Breast epithelium (tissue), 4 donors: ENCODE measurements at places on chromosomes 16 and 17. TPM values are rescaled to one million over a fixed set of nuclear protein-coding genes. Genes with fewer than 3 reads are reported as not detected.

DNA sequence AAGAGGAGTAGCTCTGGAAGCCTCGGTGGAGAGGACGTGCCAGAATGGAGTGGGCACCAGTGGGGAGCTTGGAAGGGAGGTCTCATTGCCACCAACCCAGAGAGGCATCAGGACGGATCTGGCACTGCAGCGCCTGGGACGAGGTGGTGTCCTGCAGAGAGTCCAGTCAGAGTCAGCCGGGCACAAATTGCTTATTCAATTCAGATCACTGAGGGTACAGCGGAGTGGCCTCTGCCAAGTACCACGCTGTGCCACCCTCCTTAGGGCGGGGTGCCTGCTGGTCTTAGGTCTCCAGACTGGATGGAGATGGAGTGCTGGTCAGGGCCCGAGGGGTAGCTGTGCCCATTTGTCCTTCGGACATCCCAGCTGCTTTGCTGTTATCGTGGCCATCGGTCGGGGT is 18.9 kb upstream of the SPPL2C start:
- no peak for DNase-seq

Gene KRT39
- not detected for total RNA-seq

DNA sequence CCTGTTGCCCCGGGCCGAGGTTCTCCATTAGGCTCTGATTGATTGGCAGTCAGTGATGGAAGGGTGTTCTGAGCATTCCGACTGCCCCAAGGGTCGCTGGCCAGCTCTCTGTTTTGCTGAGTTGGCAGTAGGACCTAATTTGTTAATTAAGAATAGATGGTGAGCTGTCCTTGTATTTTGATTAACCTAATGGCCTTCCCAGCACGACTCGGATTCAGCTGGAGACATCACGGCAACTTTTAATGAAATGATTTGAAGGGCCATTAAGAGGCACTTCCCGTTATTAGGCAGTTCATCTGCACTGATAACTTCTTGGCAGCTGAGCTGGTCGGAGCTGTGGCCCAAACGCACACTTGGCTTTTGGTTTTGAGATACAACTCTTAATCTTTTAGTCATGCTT is 74.2 kb downstream of the HAPSTR1 start:
- no peak for DNase-seq

GRCh38 chr16:50802961-50803360 is 61.1 kb downstream of the CYLD start:
- no peak for DNase-seq

Gene HOXB7
- 16.8 TPM for total RNA-seq

Gene ENPP7
- total RNA-seq: not detected

- no peak for DNase-seq
Observed at GRCh38 chr17:63335831-63336230, 110.3 kb downstream of the CYB561 start.

GRCh38 chr17:11803231-11803969 is 193.9 kb downstream of the ZNF18 start:
- DNase-seq: no peak

GRCh38 chr17:13120864-13121263 is 103.0 kb upstream of the ELAC2 start:
- no peak for DNase-seq

Gene CORO6
- total RNA-seq: 21.3 TPM

GRCh38 chr16:14155572-14156190 is 84.6 kb downstream of the MRTFB start:
- DNase-seq: no peak

Gene TEKT1
- total RNA-seq: not detected

DNA sequence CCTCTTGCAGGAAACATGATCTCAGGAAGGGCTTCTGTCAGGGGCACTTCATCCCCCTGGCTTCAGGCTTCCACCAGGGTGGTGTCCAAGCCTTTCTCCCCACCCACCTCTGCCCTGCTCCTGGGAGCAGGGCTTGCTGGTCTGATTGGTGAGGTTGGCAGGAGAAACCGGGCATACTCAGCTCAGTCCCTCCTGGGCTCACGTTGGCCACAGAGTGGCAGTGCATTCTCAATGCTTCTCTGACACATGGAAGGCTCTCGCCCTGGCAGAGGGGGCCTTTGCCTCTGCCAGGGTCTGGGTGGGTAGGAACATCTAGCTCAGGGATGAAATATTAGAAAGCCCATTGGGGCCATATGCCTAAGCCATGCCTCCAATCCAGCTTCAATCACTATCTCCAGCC is 142.8 kb downstream of the AXIN2 start:
- no peak for DNase-seq

- DNase-seq: no peak
Observed at GRCh38 chr17:67666710-67667109, 51.0 kb upstream of the NOL11 start.

Gene FN3K
- 9.4 TPM for total RNA-seq

Gene KRTAP4-9
- total RNA-seq: not detected

- no peak for DNase-seq
Observed at GRCh38 chr16:51971184-51971583, 575.8 kb downstream of the TOX3 start.

- no peak for DNase-seq
Observed at GRCh38 chr17:45164734-45165269, 3.1 kb downstream of the HEXIM2 start.

DNA sequence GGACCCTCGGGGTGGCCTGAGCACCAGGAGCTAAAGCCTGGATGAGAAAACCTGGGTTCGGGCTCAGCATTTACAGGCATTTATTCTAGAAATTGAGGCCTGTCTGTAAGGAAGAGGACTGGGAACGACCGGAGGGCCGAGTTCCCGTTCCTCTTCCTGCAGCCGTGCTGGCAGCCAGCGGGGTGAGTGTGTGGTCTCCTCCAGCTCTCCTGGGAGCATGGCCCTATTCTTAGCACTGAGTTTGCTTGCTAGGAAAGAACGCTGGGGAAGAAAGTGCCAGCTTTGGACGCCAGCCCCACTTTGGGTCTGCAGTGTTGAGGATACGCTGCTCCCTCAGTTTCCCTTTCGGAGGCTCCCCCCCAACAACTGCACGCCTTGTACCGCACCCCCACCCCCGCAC is 49.6 kb downstream of the MGAT5B start:
- no peak for DNase-seq

- no peak for DNase-seq
Observed at GRCh38 chr17:42872251-42872965, 21.4 kb downstream of the AOC3 start.

Gene QPRT
- total RNA-seq: 13.3 TPM

DNA sequence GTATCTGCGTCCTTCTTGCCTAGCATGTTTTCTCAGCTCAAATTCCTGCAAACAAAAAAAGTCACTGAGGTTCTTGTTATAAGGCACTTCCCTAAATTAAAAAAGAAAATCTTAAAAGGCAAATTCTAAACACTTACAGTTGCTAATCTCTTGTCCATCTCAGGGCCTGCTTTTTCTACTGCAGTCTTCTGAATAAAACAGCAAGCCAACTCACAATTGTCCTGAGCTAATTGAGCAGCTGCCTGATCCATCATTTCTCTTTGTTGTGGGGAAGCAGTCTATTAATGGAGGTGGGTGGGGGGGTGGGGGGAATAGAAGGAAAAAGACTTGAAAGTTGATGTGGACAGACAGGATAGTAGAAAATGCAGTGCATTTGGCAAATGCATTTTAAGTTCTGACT is 27.0 kb downstream of the SETD6 start:
- no peak for DNase-seq

Gene ATP1B2
- 1.2 TPM for total RNA-seq

GRCh38 chr17:61361084-61361483 is 38.6 kb upstream of the TBX2 start:
- DNase-seq: no peak

- no peak for DNase-seq
Observed at GRCh38 chr17:49578414-49578813, 2.7 kb downstream of the NXPH3 start.

DNA sequence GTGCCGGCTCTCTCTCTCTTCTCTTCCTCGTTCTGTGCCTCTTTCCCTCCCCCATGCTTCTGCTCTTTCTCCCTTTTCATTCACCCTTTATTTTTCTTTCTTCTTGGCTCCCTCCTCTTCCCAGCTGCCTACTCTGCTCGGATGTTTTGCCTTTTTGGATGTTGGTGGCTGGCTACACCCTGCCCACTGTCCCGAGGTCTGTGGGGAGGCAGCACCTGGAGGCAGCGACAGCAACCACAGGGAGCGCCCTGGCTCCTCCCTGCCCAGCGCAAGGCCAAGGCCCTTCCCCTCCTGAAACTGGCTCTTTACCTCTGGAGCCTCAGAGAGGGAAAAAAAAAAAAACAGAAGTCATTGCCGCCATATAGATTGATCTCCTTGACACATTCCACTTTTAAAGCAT is 20.0 kb downstream of the CLUAP1 start:
- peak; percentile 10 for DNase-seq

Gene MNT
- 7.7 TPM for total RNA-seq

Gene ANKFY1
- 44.2 TPM for total RNA-seq

Gene IRX3
- 56.7 TPM for total RNA-seq

- no peak for DNase-seq
Observed at GRCh38 chr16:67181346-67181745, 2.4 kb downstream of the MATCAP1 start.

Gene LRRC75A
- total RNA-seq: 3.3 TPM

Gene LGALS9B
- 0.33 TPM for total RNA-seq

DNA sequence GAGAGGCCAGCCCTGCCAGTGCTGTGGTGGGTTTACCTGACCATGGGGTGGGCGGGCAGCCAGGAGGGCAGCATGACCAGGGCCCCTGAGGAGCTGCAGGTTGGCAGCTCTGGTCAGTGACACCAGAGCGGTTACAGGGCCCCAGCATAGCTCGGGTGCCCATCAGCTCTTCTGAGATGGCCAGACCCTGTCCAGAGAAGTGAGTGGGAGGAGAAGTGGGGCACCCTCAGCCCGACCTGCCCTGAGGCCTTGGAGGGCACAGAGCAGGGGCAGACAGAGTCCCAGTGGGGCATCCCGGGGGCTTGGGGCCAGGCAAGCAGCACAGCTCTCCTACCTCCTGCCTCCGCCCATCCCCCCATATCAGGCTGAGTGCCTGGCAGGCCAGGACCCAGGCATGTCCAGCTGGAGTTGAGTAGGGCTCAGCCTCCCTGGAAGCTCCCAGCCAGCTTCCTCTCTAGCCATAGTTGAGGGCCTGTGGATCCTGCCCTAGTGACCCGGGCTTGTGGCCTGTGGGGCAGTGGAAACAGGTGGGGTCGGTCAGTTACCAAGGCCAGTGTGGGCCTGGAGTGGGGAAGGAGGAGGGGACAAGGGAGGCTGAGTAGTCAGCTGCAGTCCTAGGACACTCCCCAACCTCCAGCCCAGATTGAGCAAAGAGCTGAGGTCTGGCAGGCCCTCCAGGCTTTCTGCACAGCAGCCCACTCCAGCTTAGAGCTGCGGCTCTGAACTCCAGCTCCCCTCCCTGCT is 83.5 kb downstream of the AMFR start:
- DNase-seq: no peak

DNA sequence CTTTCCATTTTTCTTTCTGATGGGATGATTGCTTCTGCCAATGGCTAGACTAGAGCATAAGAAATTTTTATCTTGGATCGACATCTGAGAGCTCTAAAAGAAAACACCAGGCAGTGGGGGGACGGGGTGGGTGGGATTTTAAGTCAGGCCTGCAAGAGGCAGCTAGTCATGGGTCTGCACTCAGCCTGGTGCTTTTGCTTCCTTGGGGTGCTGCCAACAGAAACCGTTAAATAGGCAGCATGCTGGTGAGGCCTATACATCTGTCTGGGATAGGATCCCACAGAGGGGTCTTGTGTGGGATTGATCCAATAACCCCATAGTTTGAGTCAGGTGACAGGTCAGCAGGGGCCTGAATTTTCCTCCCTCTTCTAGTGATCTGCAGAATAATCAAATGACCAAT is 26.9 kb downstream of the ZNRF1 start:
- DNase-seq: no peak

GRCh38 chr16:30710971-30711370 is 12.0 kb downstream of the SRCAP start:
- no peak for DNase-seq

Gene TEKT5
- not detected for total RNA-seq

DNA sequence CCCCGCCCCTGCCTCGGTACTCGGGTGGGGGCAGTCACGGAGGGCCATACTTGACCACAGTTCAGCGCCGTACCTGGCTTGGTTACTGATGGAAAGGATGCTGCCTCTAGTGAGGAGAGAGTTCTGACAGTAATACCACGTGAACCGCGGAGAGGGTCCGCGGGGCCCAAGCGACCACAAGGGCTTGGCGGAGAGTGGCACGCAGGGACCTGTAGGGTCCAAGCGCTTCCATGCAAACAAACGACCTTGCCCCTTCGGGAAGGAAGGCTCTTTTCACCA is 9.2 kb downstream of the KDM6B start:
- DNase-seq: no peak

Gene XAF1
- total RNA-seq: 25.6 TPM

DNA sequence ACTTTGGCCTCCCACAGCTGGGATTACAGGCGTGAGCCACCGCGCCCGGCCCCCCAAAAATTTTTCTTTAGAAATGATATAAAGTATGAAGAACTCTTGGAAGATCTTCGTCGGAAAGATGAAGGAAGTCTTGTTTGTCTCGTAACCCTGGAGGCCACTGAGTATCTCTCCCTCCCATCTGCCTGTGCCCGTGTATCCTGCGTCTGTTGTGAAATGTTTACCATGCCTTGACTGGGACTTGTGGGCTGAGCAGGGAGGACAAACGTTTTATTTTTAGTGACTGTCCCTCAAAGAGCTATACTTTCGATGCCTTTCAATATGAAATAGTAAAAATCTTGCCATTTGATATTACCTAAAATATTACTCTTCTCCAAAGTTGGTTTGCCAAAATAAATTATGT is 121.2 kb downstream of the RPTOR start:
- no peak for DNase-seq

- no peak for DNase-seq
Observed at GRCh38 chr16:69334696-69335095, 4.3 kb upstream of the PDF start.

Gene TNK1
- 22.1 TPM for total RNA-seq

DNA sequence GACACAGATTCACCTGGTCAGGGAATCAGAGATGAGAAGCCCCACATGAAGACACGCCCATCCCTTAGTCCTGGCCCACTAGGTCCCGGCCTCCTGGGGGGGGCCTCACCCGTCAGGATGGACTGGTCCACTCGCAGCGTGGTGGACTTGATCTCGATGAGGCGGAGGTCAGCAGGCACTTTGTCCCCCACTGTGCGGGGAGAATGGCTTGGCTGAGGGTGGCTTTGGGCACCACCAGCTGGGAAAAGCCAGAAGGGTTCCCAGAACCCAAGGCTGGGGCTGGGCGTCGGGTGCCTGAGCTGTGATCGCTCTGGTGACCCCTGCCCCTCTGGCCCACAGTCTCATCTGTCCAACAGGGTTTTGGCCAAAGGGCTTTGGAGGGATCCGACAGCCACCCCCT is 13.7 kb downstream of the ATP2A3 start:
- DNase-seq: no peak
